ENCODE measurements at places on chromosomes 11 and 22.

DNA sequence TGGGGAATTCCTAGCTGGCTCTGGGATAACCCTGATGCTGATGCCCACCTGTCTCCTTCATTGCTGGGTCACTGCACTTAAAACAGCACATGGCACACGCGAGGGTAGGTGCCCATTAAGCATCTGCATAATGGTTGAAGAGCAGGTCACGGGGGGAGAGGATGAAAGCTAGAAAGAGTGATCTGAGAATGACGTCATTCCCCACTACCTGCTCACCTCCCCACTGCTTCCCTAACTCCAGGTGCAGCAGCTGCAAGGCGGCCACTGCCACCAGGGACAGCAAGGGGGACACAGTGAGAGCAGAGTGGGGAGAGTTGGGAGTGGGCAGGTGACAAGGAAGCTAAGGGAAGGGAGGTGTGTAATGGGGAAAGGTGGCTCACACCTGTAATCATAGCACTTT, 27.0 kb downstream of the ADA2 start:
- DNase-seq: no peak

GRCh38 chr11:106552694-106553203, 465.5 kb downstream of the GUCY1A2 start:
- DNase-seq: no peak

DNA sequence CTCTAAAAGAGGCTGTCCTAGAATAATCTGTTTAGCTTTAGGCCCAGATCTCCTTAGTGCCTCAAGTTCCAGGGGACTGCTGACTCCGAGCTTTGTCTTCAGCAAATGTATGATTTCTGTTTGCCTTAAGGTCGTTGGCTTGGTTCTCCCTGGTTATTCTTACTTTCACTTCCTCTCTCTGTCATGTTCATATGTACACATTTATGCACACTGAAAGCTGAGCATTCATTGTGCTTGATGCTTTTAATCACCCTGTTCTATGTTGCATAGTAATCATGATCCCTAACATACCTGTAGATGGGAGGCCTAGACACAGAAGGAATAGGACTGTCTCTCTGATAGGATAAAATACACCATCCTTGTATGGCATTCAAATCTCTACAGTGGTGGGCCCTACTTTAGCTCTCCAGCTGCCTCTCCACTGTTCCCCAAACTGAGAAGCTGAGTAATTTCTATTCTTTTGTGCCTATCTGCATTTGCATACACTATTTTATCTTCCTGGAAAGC, 7.2 kb downstream of the PPFIBP2 start:
- DNase-seq: no peak

DNA sequence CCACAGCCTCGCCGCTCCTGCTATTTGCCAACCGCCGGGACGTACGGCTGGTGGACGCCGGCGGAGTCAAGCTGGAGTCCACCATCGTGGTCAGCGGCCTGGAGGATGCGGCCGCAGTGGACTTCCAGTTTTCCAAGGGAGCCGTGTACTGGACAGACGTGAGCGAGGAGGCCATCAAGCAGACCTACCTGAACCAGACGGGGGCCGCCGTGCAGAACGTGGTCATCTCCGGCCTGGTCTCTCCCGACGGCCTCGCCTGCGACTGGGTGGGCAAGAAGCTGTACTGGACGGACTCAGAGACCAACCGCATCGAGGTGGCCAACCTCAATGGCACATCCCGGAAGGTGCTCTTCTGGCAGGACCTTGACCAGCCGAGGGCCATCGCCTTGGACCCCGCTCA, 35.5 kb downstream of the LRP5 start:
- no peak for DNase-seq

- no peak for DNase-seq
Observed at GRCh38 chr11:58179648-58180047, 9.2 kb upstream of the OR9Q2 start.

GRCh38 chr11:45929486-45930030, 7.1 kb downstream of the LARGE2 start:
- no peak for DNase-seq

- no peak for DNase-seq
Observed at GRCh38 chr11:134742224-134742612, 330.2 kb upstream of the B3GAT1 start.

DNA sequence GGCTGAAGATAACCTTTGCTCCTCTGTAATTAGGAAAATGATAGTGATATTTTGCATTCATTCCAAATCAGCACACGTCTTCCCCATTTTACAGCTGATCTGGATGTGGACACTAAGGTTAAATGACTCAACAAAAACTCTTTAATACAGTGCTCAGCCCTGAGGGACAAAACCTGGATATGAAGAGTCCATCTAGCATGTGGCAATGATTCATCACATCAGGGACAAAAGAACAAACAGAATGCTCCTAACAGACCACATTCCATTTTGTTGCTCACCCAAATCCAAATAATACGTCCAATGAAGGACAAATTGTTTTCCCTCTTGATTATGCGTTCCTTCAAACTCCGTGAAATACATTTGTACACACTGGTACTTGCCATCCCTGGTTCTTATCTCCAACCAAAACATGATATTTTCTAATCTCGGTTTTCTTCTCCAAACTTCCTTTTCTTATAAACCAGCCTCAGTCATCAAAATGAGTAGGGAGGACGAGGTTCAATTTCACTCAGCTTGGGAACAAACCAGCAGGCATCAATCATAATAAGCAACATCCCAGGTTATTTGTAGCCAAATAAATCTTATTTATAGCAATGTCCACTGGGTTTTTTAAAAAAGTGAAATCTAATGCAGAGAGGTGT, 53.7 kb upstream of the MTMR2 start:
- no peak for DNase-seq

GRCh38 chr11:69748637-69749036, 26.5 kb downstream of the FGF4 start:
- no peak for DNase-seq

DNA sequence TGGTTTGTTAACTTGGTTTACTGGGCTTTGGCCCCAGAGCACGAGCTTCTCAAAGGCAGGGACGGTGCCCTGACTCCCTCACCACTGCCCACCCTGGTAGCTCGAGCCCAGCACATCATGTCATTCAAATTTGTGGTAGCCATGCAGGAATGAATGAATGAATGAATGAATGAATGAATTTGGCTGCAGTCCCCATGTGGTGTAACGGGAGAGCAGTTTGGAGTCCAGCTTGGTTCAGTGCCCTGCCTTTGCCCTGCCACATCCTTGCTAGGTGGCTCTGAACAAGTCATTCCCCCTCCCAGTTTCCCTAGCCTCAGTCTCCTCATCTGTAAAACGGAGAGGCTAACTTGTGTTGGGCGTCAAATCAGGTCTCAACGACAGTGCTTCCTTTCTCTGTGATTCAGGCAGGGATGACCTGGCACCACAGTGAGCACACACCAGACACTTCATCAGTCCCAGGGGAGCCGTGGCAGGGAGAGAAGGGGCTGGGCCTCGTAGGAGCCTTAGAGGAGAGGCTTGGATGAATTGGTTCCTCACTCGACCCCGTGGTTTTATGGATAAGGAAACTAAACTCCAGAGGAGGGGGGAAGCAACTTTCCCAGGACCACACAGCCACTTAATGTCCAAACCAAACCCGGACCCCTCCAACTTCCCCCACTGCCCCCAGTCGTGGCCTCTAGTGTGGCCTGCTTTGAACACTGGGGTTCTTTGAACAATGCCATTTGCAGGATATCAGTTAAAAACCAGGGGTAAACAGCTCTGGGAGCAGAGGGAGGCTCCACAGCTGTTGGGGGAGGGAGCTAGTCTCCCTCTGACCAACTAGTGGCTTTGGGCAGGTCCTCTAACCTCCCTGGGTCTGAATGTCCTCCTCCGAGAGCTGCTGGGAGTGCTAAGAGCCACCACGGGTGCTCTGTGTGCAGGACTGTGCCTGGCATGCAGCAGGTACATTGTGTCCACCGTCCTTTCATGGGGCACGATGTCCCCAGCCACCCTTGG, 86.2 kb downstream of the CACNA1I start:
- DNase-seq: no peak

GRCh38 chr11:76810151-76810853, 27.1 kb downstream of the TSKU start:
- DNase-seq: no peak

DNA sequence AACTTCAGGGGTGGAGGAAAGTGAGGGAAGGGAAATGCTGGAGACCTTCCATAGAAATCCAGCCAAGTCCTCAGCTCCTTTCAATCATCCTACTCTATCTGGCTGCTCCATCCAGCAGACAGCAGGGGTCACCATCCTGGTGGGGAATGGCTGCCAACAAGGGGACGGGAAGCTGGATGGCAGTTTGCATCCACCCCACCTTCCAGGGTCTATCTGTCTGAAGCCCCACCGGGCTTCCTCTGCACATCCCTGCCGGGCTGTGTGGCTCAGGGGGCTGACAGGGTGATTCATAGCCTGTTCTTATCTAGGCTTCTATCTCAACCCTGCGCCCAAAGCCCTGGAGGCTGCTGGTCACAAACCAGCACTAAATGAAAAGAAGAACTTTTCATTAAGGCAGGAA, 1.1 kb downstream of the SYTL2 start:
- peak; percentile 34 for DNase-seq

GRCh38 chr11:78645226-78646202, 70.8 kb upstream of the NARS2 start:
- DNase-seq: peak; percentile 74

DNA sequence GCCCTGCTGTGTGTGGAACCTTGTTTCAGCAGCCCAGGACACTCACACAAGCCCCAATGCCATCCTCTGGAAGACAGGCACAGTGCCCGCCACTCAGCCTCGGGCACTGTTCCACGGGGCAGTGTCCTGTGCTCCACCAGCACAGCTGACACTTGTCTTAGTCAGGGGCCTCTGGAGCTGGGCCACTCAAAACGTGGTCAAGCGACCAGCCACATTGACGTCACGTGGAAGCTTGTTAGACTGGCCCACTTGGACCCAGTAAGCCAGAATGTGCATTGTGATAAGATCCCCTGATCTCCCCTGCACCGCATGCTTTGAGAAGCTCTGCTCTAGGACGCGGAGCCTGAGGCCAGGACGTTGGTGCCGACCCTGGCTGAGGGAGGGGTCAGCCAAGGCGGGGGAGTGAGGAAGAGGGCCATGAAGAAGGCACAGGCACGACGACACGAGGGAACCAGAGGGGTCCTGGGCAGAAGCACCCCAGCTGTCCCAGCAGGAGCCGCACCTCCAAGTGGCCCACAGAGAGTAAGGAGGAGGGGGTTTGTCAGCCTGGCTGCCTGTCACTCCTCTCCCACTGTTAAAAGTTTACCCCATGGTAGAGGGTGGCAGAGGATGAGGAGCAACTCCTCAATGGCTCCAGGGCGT, 64.6 kb downstream of the LINC01488 start:
- DNase-seq: no peak

- no peak for DNase-seq
Observed at GRCh38 chr11:3161720-3162409, 3.2 kb downstream of the OSBPL5 start.

DNA sequence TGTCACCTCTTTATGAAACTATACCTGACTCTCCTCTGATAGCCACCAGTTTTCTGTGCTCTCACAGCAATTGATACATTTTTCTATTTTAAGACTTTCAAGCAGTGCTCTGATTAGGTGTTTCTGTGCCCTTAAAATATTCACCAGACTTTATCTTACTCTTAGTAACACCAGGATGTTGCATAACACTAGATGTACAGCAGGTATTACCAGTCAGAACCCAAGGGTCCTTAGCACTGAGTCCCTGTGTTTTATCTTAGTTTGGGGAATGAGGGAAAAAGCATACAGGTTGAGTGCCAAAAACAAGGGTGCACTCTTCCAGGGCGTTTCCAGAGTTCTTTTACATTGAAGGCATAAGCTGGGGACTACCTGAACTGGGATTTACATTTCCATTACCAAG, 51.4 kb downstream of the COPB1 start:
- DNase-seq: no peak

- DNase-seq: no peak
Observed at GRCh38 chr11:74123008-74123448, 47.8 kb downstream of the C2CD3 start.

GRCh38 chr22:40466976-40467375, 96.6 kb downstream of the SGSM3 start:
- no peak for DNase-seq

DNA sequence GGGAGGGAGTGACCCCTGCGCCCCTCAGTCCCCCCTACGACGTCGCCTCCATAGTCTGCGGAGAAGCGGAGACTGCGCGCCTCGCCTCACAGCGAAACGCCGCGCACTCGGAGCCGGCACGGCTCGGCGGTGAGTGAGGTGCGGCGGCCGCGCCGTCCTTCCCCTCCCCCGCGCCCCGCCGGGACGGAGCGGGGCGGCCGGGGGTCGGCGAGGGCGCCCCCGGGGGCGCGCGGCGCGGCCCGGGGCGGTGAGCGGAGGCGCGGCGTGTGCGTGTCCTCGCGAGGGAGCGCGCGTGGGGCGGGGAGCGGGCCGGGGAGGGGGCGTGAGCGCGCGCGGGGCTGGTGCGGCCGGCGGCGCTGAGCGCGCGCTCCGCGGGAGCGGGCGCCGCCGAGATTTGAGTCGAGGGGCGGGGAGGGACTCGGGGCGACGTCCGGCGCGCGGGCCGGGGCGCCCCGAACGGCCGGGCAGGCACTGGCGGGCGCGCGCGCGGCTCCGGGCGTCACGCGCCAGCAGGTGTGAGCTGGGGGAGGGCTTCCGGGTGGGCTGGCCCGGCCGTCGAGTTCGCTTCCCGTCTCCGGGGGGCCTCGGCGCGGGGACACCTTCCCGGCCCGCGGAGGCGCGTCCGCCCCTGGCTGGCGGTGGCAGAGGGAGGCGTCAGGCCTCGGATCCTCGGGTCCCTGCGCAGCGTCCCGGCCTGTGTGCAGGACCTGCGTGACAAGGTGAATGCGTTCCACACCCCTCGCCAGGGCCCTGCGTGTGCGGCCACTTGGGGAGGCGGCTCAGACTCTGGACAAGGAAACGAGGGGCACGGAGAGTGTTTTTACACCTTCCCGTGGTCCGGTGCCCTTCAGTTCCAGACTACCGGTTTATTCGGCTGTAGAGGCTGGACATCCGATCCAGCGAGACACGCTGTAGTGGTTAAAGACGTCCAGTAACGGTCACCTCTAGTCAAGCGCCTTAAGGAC, 50.4 kb downstream of the FAM83F start:
- DNase-seq: peak; percentile 66

- no peak for DNase-seq
Observed at GRCh38 chr11:86672007-86672621, at the start of gene ME3. Gene ME3, minus strand, starts transcription at chr11:86672616.

DNA sequence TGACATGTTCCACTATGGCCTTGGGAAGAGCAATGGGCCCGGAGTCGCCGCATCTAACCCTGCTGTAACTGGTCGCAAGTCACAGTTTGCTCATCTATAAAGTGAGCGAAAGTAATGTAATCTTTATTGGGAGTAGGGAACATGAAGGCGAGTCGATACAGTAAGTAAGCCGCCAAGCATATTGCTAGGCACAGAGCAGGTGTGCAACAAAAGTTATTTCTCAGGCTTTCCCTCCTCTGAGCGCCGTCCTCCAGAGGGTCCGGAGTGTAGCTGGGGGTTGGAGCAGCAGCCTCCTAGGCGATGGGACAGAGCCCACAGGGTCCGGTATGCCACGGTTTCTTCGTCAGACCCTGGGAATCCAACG, 343 bp upstream of the SPON1 start:
- DNase-seq: no peak

GRCh38 chr11:88035271-88035670, 140.0 kb downstream of the RAB38 start:
- DNase-seq: no peak

- DNase-seq: no peak
Observed at GRCh38 chr11:64768300-64768694, 8.5 kb upstream of the PYGM start.
